Activated naive CD4-positive, alpha-beta T cell treated with anti-CD3 and anti-CD28 coated beads for 36 hours (primary cell): ENCODE measurements at places on chromosomes 5 and 9.

GRCh38 chr5:174348311-174348981 is 302.9 kb downstream of the NSG2 start:
- DNase-seq, result no peak

- no peak for DNase-seq
Observed at GRCh38 chr5:179289756-179290385, 55.4 kb downstream of the ADAMTS2 start.

DNA sequence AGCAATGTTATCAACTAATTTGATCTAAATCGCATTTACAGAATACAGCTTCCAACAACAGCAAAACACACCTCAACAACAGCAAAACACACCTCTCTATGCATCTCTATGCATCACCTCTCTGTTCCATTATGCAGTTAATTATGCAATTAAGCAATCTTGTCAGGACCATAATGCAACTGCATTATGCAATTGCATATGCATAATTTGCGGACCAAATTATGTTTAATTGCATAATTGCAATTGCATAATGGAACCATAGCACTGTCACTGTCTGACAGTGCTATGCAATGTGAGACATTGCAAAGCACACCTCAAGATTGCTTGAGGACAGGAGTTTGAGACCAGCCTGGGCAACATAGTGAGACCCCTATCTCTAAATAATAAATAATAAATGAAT is 80.4 kb upstream of the PRSS3 start:
- no peak for DNase-seq

DNA sequence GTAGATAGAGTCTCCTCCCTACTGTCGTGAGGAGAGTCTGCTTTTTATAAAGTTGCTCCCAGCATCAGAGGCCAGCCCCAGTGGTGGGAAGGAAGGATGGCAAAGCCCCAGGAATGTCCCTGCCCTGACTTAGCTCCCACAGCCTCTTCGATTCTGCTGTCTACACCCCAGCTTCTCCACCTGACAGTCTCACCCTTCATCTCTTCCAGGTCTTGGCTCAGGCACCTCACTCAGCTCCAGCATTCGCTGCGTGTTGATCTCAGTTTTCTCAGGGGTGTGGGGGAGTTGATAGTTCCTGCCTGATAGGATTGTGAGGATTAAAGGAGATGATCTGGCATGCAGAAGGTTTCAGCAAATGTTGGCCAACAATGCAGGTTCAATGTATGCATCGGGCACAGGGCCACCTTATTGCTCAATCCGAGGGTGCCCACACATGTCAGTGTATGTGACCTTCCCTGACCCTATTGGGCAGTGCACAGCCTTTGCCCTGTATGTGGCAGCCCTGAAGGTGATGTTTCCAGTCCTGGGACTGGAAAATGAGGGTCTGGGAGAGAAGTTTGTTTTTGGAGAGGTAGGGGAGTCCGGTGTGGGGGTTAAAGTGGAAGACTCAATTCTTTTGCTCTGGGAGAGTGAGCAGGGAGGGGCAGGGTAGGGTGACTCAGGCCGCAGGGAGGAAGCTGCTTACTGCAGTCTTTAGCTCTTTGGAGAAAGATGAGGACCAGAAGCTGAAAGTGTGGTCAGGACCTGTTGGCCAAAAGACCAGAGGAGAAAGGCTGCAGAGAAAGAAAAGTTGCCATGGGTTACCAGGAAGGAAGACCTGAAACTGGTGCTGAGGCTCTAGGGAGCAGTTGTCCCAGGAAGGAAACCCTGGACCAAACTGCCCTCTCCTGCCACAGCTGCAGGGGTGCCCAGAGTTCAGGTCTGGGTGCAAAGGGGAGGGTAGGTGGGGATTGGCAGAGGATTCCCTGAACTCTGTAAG is 153.2 kb downstream of the MACROH2A1 start:
- no peak for DNase-seq

GRCh38 chr5:147930769-147931168 is 24.4 kb upstream of the C5orf46 start:
- DNase-seq, result no peak

GRCh38 chr5:44663991-44664710 is 144.6 kb upstream of the MRPS30 start:
- DNase-seq, result no peak

DNA sequence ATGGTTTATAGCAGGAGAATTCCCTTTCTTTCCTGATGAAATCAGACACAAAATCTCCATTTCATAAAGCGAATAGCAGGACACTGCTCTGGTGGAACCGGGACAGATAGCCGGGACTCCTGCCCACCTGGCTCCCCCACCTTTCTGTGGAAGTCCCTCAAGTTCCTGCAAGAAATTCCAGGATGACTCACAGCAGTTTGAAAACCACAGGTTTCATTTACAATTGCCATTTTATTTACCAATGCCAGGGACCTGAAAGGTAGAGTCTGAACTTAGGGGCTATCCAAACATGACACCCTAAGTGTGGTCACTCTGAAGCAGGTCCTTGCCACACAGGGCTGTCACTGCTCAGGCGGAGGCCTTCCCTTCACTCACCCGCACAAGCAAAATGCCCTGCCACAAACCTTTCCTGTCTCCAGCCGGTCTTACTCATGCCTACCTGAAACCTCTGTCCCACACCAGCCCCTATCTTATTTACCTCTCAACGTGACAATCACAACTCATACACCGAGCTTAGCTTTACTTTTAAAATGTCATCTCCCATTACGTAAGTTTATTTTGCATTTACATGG is 63.3 kb upstream of the TAF1L start:
- DNase-seq, result no peak

- DNase-seq, result no peak
Observed at GRCh38 chr5:76165711-76166374, 82.7 kb downstream of the SV2C start.

- no peak for DNase-seq
Observed at GRCh38 chr9:81556923-81557322, 132.4 kb downstream of the TLE1 start.

- no peak for DNase-seq
Observed at GRCh38 chr5:3825531-3826451, 230.2 kb downstream of the IRX1 start.

DNA sequence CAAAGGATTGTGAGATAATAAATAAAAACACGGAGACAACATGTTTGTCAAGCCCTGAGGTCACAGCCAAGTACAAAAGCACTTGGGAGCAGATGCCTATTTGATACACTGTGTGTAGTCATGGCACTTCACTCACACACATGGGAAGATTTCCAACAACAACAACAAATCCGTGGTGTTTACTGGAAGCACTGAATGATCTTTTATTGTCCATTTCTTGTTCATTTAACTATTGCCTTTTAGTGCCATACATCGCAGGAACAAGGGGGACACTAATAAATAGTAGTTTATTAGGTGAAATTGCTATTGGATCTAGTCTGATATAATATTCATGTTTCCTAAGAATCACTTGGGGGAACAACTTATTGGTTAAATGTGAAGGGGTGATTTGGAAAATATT is 20.4 kb upstream of the GDNF start:
- no peak for DNase-seq

- DNase-seq, result no peak
Observed at GRCh38 chr9:125999504-125999881, 252.3 kb downstream of the PBX3 start.
